Activated CD8-positive, alpha-beta memory T cell treated with anti-CD3 and anti-CD28 coated beads for 48 hours (primary cell): ENCODE measurements at places on chromosomes 3 and 15.

DNA sequence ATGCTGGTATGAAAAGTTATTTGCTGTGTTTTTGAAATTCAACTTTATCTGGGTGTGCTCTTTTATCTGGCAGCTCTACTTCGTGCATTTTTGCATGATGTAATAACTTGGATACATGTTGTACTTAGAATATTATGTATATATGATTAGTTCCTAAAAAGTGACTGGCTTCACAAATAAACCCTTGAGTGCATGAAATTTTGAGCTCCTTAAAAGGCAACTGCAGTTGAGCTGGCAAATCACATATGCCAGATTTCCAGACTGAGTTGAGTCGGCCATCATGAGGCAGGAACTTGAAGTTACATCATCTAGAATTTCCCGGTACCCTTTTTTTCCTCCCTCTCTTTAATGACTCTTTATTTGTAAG lies 162.5 kb downstream of the FNDC3B start:
- DNase-seq, result no peak

GRCh38 chr15:39918688-39919385 lies 1.2 kb downstream of the GPR176 start:
- DNase-seq, result no peak

DNA sequence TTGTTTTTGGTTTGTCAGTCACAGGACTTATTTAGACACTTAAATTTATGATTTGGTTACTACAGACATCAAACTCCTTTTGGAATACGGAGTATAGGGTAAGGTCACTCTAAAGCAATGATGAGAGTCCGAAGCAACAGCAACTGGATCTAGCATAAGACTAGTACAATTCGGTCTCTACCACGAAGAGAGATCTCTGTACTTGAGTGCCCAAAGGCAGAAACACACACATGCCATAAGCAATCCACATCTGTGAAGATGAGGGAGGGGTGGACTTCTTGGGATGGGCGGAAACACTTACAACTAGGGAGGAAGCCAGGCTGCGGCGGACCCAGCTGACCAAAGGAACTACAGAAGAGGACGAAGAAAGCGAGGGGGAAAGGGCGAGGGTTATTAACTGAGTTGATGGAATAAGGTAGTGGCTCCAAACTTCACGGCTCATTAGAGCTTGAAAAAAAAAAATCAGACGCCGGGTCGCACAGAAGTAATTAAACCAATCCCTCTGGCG lies 595 bp downstream of the DPH6 start:
- no peak for DNase-seq

DNA sequence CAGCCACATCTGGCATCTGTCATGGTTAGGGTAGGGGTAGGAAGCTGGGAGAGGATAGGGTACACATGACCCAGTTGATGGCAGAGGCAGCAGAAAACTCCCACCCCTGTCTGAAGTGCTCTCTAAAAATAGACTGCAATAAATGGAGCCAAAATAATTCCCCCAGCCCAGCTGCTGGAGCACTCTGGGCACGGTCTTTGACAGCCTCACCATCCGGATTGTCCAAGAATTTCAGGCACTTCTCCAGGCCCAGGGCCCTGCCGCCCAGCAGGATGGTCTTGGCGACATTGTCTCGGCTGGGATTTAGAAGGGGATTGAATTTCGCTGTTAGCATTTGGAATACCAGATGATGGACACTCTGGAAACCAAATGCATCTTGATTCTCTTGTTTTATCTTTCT lies 103.7 kb downstream of the IQSEC1 start:
- DNase-seq, result no peak

GRCh38 chr3:188557235-188557634 lies 403.3 kb downstream of the LPP start:
- DNase-seq, result no peak

DNA sequence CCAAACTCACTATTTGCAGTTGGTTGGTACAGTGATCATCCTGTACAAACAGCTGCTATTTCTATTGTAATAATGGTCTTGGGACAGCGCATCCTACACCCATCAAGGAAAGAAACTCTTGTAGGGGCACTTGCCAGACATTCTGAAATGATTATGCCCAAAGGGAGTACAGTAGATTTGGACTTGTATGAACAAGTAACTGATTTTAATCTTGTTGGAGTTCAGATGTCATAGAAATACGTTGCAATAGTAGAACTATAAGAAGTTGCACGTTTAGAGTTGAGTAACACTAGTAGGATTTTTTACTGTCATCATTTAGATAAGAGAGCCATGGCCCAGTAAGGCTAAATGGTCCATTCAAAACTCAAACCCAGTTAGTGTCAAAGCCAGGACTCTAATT lies 192.8 kb downstream of the SATB1 start:
- no peak for DNase-seq

GRCh38 chr3:16838561-16838960 lies 46.2 kb upstream of the PLCL2 start:
- DNase-seq, result no peak
